Activated T-helper 2 cell treated with anti-CD3 and anti-CD28 coated beads, Interferon-gamma antibody, Interleukin-2, Interleukin-4, amounts not matched to agents 10 μg/mL and 5 μg/mL and 100 μg/mL, durations not matched to agents 14 hours and 24 hours and 36 hours (primary cell): ENCODE measurements at places on chromosomes 12 and 14. TPM values are rescaled to one million over a fixed set of nuclear protein-coding genes. Genes with fewer than 3 reads are reported as not detected.

DNA sequence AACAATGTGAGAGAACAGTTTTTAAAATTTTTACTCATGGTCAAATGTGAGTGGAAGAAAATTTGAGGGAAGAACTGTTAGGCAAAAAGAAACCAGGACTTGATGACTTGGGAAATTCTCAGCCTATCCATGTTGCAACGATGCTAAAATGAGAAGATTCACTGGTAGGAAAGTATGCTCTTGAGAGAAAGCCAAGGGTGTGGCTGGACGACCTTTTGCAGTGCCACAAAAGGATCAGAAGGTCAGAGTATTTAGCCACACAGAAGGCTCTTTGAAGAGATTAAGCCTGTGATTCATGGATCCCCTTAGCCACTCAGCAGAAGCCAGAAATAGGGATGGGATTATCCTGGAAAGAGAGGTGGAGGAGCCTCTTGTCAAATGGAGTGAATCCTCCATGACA, 336.8 kb downstream of the LRIG3 start:
- H3K4me1 ChIP-seq = no peaks in the 10 kb centered on the region
- no peak for DNase-seq
- no peaks in the 10 kb centered on the region for H3K27me3 ChIP-seq

GRCh38 chr14:103491691-103492090, 30.9 kb downstream of the CKB start:
- no peaks in the 10 kb centered on the region for H3K4me1 ChIP-seq
- no peak overlapping the region for H3K27ac ChIP-seq
- H3K4me3 ChIP-seq = no peak overlapping the region
- DNase-seq = no peak
- H3K36me3 ChIP-seq = peaks cover 46% of the 10 kb centered on the region
- no peaks in the 10 kb centered on the region for H3K27me3 ChIP-seq

DNA sequence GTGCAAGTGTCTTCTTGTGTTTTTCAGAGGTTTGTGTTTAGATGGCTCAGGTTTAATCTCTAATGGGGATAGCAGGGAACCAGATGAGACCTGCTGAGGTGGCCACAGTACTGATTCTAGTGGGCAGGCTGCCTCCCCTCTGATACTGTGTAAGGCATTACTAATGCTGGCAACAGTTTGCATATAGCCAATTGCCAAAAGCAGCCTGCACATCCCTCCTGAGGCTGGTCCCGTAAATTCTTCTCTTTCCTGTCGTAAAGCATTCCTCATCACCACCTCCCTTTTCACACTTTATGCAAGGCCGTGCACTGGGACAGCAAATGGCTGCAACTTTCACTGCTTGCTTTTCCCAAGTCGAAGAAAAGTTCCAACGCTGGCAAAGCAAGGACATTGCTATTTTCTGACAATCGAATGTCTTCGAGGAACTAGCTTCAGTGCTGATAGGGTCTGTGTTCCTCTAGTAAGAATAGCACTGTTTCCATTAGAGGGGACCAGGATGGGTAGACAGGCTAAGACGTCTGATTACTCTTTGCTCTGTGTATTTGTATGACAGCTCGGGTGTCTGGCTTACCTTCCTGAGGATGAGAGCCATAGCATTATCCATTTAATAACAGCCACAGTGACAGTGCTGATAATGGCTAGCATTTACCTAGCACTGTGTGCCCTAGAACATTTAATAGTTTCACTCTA, 178.2 kb upstream of the HIF1A start:
- peaks cover 34% of the 10 kb centered on the region for H3K4me1 ChIP-seq
- H3K4me3 ChIP-seq = no peak overlapping the region

- H3K4me1 ChIP-seq = peaks cover 61% of the 10 kb centered on the region
- H3K4me3 ChIP-seq = no peak overlapping the region
- peaks cover 60% of the 10 kb centered on the region for H3K36me3 ChIP-seq
- H3K27ac ChIP-seq = no peak overlapping the region
Observed at GRCh38 chr14:102827716-102828115, 50.5 kb downstream of the TRAF3 start.

- no peaks in the 10 kb centered on the region for H3K4me1 ChIP-seq
- H3K27me3 ChIP-seq = no peaks in the 10 kb centered on the region
- no peak for DNase-seq
Observed at GRCh38 chr14:57461777-57462320, 31.8 kb downstream of the CCDC198 start.

- DNase-seq = no peak
- H3K27me3 ChIP-seq = peaks cover 3% of the 10 kb centered on the region
- H3K4me1 ChIP-seq = no peaks in the 10 kb centered on the region
Observed at GRCh38 chr14:20905676-20906075, 14.5 kb downstream of the RNASE3 start.

GRCh38 chr12:120110550-120111501, 5.7 kb downstream of the RAB35 start:
- H3K27ac ChIP-seq = peak overlapping the region; percentile 86
- H3K4me3 ChIP-seq = peak overlapping the region; percentile 63
- no peaks in the 10 kb centered on the region for H3K27me3 ChIP-seq
- DNase-seq = peak; percentile 50

DNA sequence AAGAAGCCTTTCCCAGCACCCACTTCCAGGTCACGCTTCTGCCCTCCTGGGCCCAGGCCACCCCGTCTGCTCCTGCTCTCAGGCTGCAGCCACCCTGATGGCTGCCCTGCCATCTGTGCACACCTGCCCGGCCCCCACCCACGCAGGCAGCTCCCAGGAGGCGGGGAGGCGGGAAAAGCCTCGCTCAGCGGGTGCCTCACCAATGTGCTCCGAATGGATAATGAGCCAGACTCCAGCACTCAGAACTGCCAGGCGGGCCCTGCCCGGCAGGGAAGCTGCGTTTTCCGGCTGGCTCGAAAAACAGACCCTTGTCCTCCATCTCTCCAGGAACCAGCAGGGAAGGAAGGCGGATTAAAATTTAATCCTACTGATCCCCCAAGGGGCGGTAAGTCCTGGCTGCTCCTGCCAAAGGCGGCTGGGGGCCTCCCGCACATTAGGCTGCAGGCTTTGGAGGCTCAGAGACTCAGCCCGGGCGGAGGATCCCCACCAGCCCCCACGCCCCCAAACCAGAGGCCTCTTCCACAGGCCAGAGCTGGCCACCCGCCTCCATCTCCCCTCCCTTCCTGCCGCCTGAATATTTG, 104.0 kb downstream of the NCOR2 start:
- no peak overlapping the region for H3K4me3 ChIP-seq
- H3K4me1 ChIP-seq = peaks cover 43% of the 10 kb centered on the region
- no peak for DNase-seq
- no peak overlapping the region for H3K27ac ChIP-seq

DNA sequence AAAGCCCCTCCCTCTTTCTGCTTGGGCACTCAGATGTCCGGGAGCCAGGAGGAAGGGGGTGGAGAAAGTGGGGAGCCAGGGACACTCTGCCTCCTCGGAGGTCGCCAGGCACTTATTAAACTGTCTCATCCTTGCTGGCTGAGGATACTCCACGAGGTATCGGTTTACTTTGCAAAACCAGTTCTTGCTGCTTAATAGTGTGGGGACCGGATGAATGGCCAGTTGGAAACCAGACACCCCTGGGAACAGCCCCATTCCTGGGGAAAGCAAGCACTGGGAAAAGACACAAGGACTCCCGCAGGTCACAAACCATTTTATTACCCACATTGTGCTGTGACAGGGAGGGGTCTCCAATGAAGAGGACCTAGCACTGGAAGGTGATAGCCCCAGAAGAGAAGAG, 34.2 kb downstream of the CCDC88C start:
- H3K4me1 ChIP-seq = peaks cover 66% of the 10 kb centered on the region
- no peaks in the 10 kb centered on the region for H3K27me3 ChIP-seq
- DNase-seq = no peak
- H3K27ac ChIP-seq = no peak overlapping the region
- peaks cover 45% of the 10 kb centered on the region for H3K36me3 ChIP-seq

DNA sequence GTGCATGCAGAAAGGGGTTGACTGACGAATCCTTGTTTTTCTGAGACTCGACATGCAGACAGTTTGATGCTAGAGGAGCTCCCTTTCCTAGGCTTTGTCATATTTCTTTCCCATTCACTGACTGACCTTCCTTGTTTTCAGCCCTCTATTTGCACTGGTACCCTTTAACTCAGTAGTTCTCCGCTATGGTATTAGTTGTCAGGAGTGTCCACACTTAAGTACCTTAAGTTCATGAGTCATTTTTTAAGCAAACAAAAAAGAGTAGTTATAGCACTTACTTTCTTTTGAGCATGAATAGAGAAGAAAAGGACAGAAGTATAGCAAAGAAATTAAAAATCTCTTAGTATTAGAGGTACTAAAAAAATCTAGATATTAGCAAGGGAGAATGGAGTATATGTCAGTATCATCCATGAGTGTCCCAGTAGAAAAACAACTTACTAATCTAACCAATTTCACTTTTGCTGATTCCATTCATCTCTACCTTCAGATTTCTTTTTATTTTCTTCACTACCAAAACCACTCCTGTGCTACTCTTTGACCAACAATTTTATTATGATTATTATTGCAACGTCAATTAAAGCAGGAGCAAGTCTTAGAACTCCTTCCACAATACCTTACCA, 8.3 kb downstream of the ATP2B1 start:
- no peaks in the 10 kb centered on the region for H3K36me3 ChIP-seq
- peaks cover 2% of the 10 kb centered on the region for H3K27me3 ChIP-seq
- H3K4me1 ChIP-seq = peaks cover 11% of the 10 kb centered on the region
- H3K4me3 ChIP-seq = no peak overlapping the region

DNA sequence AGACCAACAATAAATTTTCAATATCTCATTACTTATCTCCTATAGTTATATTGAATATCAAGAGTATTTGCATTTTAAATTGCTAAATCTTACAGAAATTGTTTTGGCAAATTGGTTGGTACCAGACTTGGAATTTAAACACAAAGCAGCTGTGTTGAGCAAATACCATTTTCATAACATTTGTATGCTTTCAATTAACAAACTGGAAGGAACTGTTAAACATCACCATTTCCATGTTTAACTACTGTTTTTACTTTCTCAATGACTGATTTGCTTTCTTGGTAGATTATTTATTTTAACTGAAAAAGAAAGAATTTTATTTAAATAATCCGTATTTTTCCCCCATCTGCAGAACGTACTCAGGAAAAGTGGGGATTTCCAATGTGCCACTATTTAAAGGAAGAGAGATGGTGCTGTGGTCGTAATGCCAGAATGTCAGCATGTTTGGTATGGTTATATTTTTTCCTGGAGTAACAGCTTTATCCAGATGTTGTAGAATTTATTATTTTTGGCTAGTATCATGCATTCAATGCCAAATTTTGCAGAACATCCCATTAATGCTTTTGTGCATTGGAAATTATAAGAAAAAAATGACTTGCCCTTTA, 72.3 kb downstream of the METTL25 start:
- H3K36me3 ChIP-seq = no peaks in the 10 kb centered on the region
- H3K4me1 ChIP-seq = no peaks in the 10 kb centered on the region
- H3K27me3 ChIP-seq = no peaks in the 10 kb centered on the region
- no peak for DNase-seq

- peaks cover 42% of the 10 kb centered on the region for H3K27me3 ChIP-seq
- peak overlapping the region; percentile 82 for H3K4me3 ChIP-seq
- H3K4me1 ChIP-seq = peaks cover 42% of the 10 kb centered on the region
- H3K27ac ChIP-seq = peak overlapping the region; percentile 72
- no peak for DNase-seq
Observed at GRCh38 chr12:24947541-24948419, 1.1 kb downstream of the BCAT1 start.

DNA sequence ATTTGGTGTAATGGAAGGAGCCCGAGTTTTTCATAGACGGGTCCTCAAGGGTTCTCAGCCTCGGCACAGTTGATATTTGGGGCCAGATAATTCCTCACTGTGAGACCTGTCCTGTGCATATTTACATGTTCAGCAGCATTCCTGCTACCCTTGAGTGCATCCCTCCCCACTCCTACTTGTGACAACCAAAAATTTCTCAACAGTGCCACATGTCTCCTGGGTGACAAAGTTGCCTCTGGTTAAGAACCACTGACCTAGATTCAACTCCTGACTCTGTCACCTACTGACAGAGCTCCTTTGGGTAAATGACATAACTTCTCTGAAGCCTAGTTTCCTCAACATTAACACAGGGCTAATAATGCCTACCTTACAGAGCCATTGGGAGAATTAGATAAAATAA, 60.4 kb downstream of the TTC9 start:
- no peak overlapping the region for H3K4me3 ChIP-seq
- H3K27ac ChIP-seq = no peak overlapping the region
- DNase-seq = no peak
- no peaks in the 10 kb centered on the region for H3K36me3 ChIP-seq
- peaks cover 26% of the 10 kb centered on the region for H3K27me3 ChIP-seq

GRCh38 chr12:127583041-127583440, 683.9 kb upstream of the TMEM132C start:
- H3K27ac ChIP-seq = no peak overlapping the region
- no peak overlapping the region for H3K4me3 ChIP-seq

DNA sequence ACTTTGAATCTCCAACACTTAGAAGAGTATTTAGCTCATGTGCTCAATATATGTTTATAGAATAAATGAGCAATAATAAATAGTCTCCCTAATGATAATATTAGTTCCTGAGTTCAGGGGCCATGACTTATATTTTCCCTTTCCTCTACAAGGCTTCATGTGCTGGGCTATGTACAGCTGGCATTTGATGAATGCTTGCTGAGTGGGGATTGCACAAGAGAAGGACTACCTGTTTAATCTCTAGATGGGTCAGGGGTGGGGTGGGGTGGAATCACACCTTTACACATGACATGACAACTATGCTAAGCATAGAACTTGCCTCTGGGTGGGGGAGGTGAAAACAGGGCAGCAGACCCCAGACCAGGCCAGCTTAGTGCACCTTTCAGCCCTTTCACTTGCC, 7.6 kb upstream of the ABHD12B start:
- H3K27ac ChIP-seq = no peak overlapping the region
- no peak overlapping the region for H3K4me3 ChIP-seq

DNA sequence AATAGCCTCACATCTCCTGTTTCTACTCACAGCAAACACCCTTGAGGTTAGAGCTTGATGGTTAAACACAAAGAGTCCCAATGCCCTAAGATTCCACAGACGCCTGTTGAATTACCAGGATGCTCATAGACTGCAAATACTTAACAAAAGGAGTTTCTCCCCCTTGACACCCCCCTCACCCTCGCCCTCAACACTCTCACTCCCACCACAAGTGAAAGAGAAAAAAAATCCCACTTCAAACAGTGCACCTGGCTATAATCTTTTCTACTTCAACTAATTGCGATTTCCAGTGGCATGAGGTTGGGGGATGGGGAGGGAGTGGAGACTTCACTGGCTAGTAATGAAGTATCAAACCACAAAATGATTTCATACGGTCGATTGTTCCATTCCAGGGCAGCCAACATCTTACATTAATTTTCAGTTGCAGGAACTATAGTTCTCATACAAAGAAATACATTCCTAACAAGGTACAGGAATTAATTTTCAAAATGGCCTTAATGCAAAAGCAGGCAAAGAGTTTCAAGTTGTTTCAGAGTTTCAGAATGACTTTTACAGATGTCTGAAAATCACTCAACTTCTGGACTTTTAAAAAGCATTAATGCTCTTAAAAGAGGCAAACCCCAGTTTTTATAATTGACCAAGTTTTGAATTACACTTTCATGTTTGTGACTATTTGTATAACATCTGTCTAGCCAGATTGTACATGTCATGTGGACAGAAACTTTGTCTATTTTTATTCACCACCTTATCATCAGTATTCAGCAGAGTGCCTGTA, 390.7 kb downstream of the C12orf75 start:
- no peaks in the 10 kb centered on the region for H3K4me1 ChIP-seq
- no peak overlapping the region for H3K4me3 ChIP-seq

GRCh38 chr14:67863223-67863622, 43.6 kb downstream of the RAD51B start:
- H3K4me1 ChIP-seq = peaks cover 8% of the 10 kb centered on the region
- H3K36me3 ChIP-seq = peaks cover 21% of the 10 kb centered on the region
- H3K27me3 ChIP-seq = no peaks in the 10 kb centered on the region
- no peak for DNase-seq

TRPV4 gene
- not detected in 2 replicates for total RNA-seq

KRT73 gene
- not detected in 2 replicates for total RNA-seq

AMN1 gene
- 1.8 and 2.8 TPM in 2 replicates for total RNA-seq

MORN3 gene
- total RNA-seq = 0.34 and 0.37 TPM in 2 replicates

MYF5 gene
- not detected in 2 replicates for total RNA-seq

FAM216A gene
- total RNA-seq = 44.7 and 48.8 TPM in 2 replicates

NOVA1 gene
- total RNA-seq = 0.25 TPM in 2 replicates

RNASE3 gene
- total RNA-seq = not detected in 2 replicates
